ENCODE measurements at places on chromosomes 11 and 22. TPM values are rescaled to one million over a fixed set of nuclear protein-coding genes. Genes with fewer than 3 reads are reported as not detected.

- no peak overlapping the region for H3K27ac ChIP-seq
- H3K36me3 ChIP-seq: no peaks in the 10 kb centered on the region
- DNase-seq: no peak
- no peak overlapping the region for H3K4me3 ChIP-seq
Observed at GRCh38 chr11:14451825-14452224, 47.8 kb downstream of the COPB1 start.

DNA sequence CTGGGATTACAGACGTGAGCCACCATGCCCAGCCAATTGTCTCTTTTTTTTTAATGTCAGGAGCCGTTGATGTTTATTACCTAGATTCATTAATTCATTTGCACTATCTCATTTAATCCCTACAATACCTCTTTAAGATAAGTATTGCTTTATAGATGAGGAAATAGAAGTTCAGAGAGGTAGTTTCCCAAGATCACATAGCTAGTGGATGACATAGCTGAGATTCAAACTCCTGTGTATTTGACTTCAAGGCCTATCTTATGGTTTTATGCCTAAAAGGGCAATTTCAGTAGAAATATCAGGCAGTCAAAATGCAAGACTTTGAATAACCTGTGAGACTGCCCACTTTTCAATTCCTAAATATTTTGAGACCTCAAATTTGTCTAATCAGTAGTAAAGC, 66.5 kb downstream of the PPME1 start:
- H3K36me3 ChIP-seq: no peaks in the 10 kb centered on the region
- no peaks in the 10 kb centered on the region for H3K4me1 ChIP-seq
- H3K27me3 ChIP-seq: no peaks in the 10 kb centered on the region
- no peak overlapping the region for H3K27ac ChIP-seq
- DNase-seq: no peak

DNA sequence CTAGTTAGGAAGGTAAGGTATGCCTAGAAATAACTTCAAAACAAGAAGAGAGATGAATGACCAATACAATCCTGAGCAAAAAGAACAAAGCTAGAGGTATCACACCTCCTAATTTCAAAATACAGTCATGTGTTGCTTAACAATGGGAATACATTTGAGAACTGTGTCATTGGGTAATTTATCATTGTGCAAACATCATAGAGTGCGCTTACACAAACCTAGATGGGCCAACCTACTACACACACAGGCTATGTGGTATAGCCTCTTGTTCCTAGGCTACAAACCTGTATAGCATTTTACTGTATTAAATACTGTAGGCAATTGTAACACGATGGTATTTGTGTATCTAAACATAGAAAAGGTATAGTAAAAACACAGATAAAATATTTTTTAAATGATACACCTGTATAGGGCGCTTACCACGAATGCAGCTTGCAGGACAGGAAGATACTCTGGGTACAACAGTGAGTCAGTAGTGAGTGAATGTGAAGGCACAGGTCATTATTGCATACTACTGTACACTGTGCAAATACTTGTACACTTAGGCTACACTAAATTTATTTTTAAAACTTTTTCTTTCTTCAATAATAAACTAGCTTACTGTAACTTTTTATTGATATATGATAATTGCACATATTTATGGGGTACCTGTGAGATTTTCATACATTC, 48.2 kb downstream of the STK33 start:
- no peaks in the 10 kb centered on the region for H3K4me1 ChIP-seq
- no peak overlapping the region for H3K4me3 ChIP-seq
- H3K36me3 ChIP-seq: no peaks in the 10 kb centered on the region
- no peak for DNase-seq
- no peaks in the 10 kb centered on the region for H3K27me3 ChIP-seq

GRCh38 chr11:2885017-2885677, 428 bp downstream of the CDKN1C start:
- no peaks in the 10 kb centered on the region for H3K36me3 ChIP-seq
- DNase-seq: peak; percentile 66
- peak overlapping the region; percentile 85 for H3K27ac ChIP-seq
- peaks cover 16% of the 10 kb centered on the region for H3K4me1 ChIP-seq
- H3K27me3 ChIP-seq: no peaks in the 10 kb centered on the region

The USP2 gene
- not detected for total RNA-seq

DNA sequence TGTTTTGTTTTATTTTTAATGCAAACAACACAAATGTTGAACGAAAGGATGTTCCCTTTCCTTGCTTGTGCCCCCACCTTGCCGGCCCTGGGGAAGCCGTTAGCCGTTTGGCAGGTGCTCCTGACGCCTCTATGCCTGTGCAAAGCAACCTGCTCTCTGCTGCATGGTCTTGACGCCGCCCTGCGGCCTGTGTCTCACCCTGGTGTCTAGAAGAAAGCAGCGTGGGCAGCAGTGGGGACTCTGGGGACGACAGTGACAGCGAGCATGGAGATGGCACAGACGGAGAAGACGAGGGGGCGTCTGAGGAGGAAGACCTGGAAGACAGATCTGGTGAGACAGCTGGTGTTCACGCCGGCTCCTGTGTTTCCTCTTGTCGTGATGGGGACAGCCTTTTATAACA, 5.5 kb downstream of the PHRF1 start:
- H3K27ac ChIP-seq: no peak overlapping the region
- DNase-seq: no peak
- no peaks in the 10 kb centered on the region for H3K36me3 ChIP-seq
- H3K4me3 ChIP-seq: no peak overlapping the region
- no peaks in the 10 kb centered on the region for H3K27me3 ChIP-seq
- peaks cover 20% of the 10 kb centered on the region for H3K4me1 ChIP-seq

The THOC5 gene
- total RNA-seq: 59.1 TPM

DNA sequence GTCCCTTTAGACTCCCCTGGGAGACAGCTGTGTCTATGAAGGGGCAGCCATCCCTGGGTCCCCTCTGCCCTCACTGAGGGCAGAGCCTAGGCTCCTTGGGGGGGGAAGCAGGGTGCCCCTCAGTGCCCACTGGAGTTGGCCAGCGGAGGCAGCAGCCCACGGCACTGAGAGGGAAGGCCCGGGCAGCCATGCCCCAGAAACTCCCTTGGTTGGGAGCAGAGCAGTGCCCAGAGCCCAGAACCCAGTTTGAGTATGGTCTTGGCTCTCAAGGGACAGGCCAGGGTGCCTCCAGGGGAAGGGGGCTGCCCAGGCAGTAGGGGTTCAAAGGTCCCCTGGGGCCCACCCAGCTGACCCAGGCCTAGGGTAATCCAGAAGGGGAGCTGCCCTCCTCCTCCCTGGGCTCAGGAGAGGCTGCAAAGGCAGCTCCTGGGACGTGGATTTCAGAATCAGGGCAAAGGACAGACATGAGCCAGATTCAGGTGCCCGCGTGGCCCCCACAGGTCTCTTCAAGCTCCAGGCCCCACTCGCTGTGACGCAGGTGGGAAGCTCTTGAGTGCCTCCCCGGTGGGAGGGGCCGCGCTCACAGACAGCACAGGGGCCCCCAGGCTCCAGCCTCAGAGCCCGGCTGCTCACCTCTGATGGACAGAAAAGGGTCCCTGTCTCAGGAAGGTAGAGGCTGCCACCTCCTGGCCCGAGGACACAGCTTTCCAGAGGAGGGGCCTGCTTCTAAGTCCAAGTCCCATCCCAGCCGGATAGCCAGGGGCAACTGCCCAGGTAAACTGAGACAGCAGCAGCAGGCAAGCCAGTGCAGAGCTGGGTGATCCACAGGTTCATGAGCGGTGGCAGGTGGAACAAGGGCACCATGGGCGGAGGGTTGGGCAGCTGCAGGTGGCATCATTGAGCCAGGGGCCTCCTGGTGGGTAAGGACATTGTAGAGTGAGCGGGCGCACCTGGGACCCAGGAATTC, 2.6 kb downstream of the C11orf21 start:
- no peak overlapping the region for H3K4me3 ChIP-seq
- no peaks in the 10 kb centered on the region for H3K27me3 ChIP-seq
- no peaks in the 10 kb centered on the region for H3K4me1 ChIP-seq
- H3K27ac ChIP-seq: no peak overlapping the region
- H3K36me3 ChIP-seq: no peaks in the 10 kb centered on the region

The ZFTA gene
- total RNA-seq: 45.3 TPM

The CD3D gene
- total RNA-seq: 1.7 TPM

GRCh38 chr11:128624269-128625175, 37.2 kb upstream of the ETS1 start:
- H3K27ac ChIP-seq: no peak overlapping the region
- DNase-seq: no peak
- no peak overlapping the region for H3K4me3 ChIP-seq
- H3K36me3 ChIP-seq: no peaks in the 10 kb centered on the region
- H3K4me1 ChIP-seq: no peaks in the 10 kb centered on the region

GRCh38 chr11:69823641-69824265, 4.5 kb upstream of the FGF3 start:
- H3K36me3 ChIP-seq: no peaks in the 10 kb centered on the region
- no peak overlapping the region for H3K4me3 ChIP-seq
- no peaks in the 10 kb centered on the region for H3K4me1 ChIP-seq
- DNase-seq: no peak

The YAP1 gene
- total RNA-seq: 210 TPM

The C11orf91 gene
- total RNA-seq: not detected

The EWSR1 gene
- total RNA-seq: 221 TPM

The BTG4 gene
- not detected for total RNA-seq

DNA sequence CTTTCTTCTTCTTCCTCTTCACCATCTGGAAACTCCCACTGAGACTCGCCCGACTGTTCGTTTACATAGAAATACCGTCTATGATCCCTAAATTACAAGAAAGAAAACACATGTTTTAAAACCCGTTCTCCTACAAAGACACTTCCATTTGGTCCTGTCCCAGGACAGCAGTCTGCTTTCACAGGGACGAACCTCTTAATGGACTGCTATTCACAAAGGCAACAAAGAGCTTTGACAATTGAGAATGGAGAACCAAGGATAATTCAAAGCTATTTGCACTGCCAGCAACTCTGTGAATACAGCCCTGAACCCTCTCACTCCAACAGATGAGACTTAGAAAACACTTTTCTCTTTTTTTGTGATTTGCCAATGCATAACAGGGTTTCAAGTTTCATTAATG, 16.3 kb upstream of the AGBL2 start:
- H3K4me1 ChIP-seq: no peaks in the 10 kb centered on the region
- no peaks in the 10 kb centered on the region for H3K27me3 ChIP-seq
- no peak overlapping the region for H3K4me3 ChIP-seq

- H3K36me3 ChIP-seq: no peaks in the 10 kb centered on the region
- H3K4me3 ChIP-seq: no peak overlapping the region
- no peak overlapping the region for H3K27ac ChIP-seq
- DNase-seq: no peak
- H3K4me1 ChIP-seq: no peaks in the 10 kb centered on the region
Observed at GRCh38 chr11:72838691-72839305, 24.6 kb downstream of the ATG16L2 start.

The SAA4 gene
- not detected for total RNA-seq

The HTR3A gene
- total RNA-seq: 0.21 TPM

- no peak for DNase-seq
- H3K27me3 ChIP-seq: no peaks in the 10 kb centered on the region
- H3K4me3 ChIP-seq: no peak overlapping the region
- H3K4me1 ChIP-seq: no peaks in the 10 kb centered on the region
- H3K36me3 ChIP-seq: no peaks in the 10 kb centered on the region
Observed at GRCh38 chr11:122786896-122787295, 51.4 kb upstream of the CRTAM start.

The SPDYC gene
- not detected for total RNA-seq

The PRR5L gene
- total RNA-seq: 62.1 TPM

DNA sequence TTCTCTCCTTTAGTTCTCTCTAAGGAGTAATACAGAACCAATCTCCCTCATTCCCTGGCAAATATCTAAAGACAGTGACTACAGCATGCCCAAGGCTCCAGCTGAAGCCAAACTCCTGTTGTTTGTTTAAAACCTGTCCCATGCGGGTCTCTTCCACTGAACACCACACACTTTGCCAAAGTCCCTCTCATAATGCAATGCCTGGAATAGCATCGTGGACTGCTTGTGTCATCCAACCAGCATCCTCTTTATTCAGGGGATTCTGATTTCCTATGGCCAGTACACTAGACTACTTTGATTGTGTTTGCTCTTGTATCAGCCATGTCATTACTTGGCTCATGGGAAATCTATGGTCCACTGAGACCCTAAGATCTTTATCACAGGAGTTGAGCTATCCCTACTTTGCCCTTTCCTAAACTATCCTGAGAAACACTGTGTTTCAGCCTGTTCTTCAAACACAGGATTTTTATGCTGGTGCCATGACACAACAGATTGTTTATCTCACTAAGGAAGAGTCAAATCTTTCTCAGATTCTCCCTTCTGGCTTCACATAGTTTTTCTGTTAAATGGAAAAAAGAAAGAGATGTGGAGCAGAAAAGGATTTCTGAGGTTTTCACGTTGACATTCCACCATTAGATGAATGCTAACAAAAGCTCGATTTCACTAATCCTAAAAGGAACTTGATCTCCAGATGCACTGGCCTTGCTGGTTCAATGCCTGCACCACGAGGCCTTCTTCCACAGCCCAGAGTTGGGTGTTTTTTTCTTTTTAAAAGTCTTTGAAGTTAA, 15.9 kb upstream of the IRAG1 start:
- H3K27me3 ChIP-seq: no peaks in the 10 kb centered on the region
- H3K4me3 ChIP-seq: no peak overlapping the region
- H3K36me3 ChIP-seq: no peaks in the 10 kb centered on the region

DNA sequence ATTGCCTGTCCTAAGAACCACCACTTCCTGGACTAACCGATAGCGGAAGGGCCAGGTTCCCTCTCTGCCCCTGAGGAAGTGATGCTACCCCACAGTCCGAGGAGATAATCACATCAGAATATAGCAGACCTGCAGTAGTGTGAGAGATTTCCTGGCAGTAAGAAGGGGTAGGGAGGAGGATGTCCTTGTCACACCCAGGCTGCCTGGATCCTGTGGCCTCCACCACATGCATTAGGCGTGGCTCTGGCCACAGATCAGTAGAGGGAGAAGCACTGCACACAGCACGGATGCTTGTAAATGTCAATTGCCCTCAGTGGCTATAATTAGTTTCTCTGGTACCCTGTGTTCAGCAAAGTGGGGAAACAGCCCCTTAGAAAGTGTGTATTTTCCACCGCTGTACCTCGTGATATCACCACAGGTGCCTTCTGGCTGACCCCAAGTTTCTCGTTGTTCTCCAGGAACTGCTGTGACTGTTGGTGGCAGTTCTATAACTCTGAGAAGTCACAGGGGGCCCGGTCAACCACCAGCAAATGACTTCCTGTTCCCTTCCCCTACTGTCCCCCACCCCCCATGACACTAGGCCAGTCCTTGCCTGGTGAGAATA, 61.8 kb downstream of the UBASH3B start:
- no peak overlapping the region for H3K27ac ChIP-seq
- H3K27me3 ChIP-seq: no peaks in the 10 kb centered on the region
- H3K4me1 ChIP-seq: no peaks in the 10 kb centered on the region

DNA sequence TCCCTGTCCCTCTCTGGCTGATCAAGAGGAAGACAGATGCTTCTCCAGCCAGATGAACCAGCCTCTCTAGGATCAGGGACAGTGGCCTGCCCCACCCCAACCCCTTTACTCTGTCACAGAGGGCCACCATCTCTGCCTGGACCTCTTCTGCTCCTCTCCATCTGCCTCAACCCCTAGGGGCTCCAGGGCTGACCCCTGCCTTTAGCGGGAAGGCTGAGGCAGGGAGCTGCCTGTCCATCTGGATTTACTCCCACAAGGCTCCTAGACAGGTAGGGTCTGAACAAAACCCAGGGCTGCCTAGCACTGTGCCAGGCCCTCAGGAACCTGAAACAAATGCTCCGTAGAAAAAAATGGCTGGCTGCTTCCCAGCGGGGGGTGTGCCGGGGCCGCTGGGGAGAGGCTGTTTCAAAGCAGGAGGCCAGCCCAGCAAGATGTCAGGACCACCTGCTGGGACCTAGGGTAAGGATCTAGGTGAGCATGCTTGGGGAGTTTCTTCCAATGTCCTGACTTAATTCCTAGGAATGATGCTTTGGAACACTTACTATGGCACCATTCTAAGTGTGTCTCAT, 3.2 kb downstream of the CHST1 start:
- H3K36me3 ChIP-seq: no peaks in the 10 kb centered on the region
- no peak for DNase-seq
- no peak overlapping the region for H3K4me3 ChIP-seq
- H3K27me3 ChIP-seq: no peaks in the 10 kb centered on the region
